NCI-H510A (cell line): ENCODE measurements at places on chromosomes 3 and 15.

DNA sequence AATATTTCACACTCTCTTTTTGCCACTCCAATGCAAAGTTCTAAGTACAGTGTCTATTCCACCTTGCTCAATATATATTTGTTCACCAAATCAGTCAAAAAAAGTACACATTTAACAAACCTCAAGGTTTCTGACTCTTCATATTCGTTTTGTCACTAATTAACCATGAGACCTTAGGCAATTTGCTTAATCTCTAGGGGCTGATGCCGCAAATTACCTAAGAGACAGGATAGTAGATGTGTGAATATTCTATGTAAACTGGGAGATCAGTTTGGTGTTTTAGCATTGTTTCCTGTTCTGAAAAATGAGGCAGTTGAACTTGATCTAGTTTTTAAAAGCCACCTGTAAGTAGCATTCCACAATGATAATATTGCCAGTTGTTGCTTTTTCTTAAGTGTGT, 182.5 kb upstream of the KCNH8 start:
- no peak for DNase-seq

- DNase-seq, result no peak
These were observed 16.4 kb upstream of the ANXA2 start for GRCh38 chr15:60414016-60414682.

GRCh38 chr3:19190602-19191001, 42.3 kb downstream of the KCNH8 start:
- no peak for DNase-seq

DNA sequence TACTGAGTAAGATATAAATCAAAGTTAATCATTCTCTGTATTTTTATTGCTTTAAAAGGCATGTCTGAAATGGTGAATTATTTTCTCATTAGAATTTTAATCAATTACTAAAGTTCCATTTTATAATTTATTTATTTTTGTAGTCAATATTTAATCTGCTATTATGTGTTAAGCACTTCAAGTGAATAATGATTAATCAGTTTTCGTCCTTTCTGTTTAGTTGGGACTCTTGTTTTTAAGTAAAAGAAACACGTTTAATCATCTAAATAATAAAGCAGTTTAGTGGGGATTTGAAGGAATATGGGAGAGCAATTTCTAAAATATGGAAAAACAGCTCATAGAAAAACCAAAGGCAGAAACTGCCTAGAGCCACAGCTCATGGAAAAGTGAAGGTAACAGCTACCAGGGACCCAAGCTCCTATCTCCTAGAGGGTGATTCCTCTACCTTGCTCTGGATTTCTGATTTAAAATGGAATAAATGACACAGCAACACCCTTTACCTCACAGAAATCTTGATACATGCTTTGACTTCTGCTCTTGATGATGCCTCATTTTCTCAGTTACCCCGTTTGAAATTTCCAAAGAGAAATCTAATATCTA, 28.0 kb upstream of the SUCNR1 start:
- no peak for DNase-seq

DNA sequence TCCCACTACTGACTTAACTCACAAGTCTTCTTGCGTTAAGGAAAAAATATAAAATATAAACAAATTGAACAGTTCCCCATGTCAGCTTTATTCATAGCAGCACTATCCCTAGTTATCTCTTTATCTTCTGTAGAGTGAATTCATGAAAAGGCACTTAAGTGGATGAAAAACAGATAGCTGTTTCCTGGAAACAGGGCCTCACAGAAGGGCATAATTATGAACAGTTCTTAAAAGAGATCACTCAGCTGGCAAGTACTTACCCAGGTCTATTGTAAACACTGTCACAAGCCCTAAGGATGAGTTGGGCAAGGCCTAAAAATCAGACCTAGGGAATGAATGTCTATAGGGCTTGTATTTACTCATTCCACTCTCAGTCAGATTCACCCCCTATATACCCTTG, 10.7 kb downstream of the MB21D2 start:
- DNase-seq, result peak; percentile 40

DNA sequence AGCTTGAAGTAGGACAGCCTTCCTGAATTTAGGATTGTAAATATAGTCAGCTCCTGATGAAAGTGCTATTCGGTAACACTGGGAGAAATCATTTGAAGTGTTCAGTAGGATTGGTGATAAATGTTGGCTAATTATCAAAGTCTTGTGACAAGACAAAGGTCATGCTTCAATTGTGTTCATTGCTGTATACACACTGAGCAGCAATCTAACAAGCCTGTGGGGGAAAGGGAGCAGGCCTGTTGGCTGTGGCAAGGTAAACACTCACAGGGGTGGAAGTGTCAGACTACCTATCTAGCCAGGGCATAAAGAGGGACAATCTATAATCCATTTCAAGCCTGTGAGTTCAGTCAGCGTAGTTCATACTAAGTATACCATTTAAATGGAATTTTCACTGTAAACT, 111.0 kb upstream of the MANF start:
- no peak for DNase-seq

GRCh38 chr3:17539436-17539835, 203.0 kb downstream of the TBC1D5 start:
- DNase-seq, result no peak

DNA sequence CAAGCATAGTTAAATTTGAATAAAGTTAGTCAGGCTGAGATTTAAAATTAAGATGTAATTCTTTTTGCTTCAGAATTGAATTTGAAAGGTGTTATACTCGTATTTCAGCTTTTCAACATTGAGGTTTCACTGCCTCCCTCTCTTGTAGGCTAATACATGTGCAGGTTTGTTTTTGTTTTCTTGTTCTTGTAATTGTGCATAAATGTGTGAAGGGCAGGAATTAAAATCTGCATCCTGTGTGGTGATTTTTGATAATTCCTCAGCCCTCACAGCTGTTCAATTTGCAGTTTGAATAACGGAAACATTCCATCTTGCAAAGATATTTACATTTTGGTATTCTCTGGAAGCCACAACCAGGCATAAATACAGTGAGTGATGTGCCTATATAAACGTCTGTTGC, 24.9 kb upstream of the PLSCR1 start:
- DNase-seq, result no peak

DNA sequence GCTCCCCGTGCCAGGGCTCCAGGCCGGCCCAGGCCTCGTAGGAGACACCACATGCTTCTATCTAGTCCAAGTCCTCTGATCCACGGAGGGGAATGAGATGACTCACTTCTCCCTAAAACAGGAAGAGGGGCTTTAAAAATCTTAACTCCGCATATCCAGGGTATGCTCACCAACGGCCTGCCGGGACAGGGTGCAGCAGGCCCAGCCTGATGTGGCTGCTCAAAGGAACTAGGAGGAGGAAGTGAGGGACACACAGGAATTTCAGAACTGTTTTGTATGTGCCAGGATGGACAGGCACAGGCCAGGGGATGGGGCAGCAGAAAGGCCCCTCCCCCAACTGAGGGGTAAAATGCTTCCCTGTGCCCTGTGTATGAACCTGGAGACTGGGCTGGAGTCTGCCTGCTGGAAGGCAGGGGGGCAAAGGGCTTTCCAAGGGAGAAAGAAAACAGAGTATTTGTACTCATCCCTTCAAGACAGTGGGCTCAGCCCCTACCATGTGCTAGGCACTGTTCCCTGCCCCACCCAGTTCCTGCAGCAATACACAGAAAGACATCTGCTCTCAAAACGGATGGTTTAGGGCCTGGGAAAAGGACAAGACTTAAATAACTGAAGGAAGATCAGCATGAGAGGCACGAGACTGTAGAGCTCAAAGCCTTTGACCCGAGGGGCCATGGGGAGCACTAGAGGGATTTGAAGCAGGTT, 22.1 kb downstream of the CHDH start:
- no peak for DNase-seq

GRCh38 chr3:42408156-42408555, 2.3 kb downstream of the LYZL4 start:
- no peak for DNase-seq

GRCh38 chr15:90184119-90184785, 16.9 kb upstream of the SEMA4B start:
- peak; percentile 42 for DNase-seq
